Activated naive CD4-positive, alpha-beta T cell treated with anti-CD3 and anti-CD28 coated beads, Interleukin-2, amount 10 ng/mL, durations not matched to agents 7 days and 5 days (primary cell): ENCODE measurements at places on chromosomes 5 and 9.

GRCh38 chr5:39446231-39446630 is 21.5 kb upstream of the DAB2 start:
- DNase-seq = no peak
- no peak overlapping the region for H3K4me3 ChIP-seq
- H3K27ac ChIP-seq = no peak overlapping the region
- H3K4me1 ChIP-seq = no peaks in the 10 kb centered on the region

- H3K27me3 ChIP-seq = no peaks in the 10 kb centered on the region
- H3K36me3 ChIP-seq = peaks cover 9% of the 10 kb centered on the region
- peak overlapping the region; percentile 26 for H3K27ac ChIP-seq
- no peak for DNase-seq
Measured at GRCh38 chr5:62585751-62586150, 7.1 kb downstream of the LRRC70 start.

- H3K27me3 ChIP-seq = no peaks in the 10 kb centered on the region
- no peak overlapping the region for H3K27ac ChIP-seq
- no peaks in the 10 kb centered on the region for H3K36me3 ChIP-seq
- H3K4me1 ChIP-seq = peaks cover 4% of the 10 kb centered on the region
- H3K4me3 ChIP-seq = no peak overlapping the region
Measured at GRCh38 chr5:120098902-120099535, 365.1 kb upstream of the PRR16 start.

GRCh38 chr5:95628933-95629332 is 9.0 kb downstream of the GPR150 start:
- no peak overlapping the region for H3K27ac ChIP-seq
- H3K36me3 ChIP-seq = peaks cover 25% of the 10 kb centered on the region
- peaks cover 19% of the 10 kb centered on the region for H3K27me3 ChIP-seq
- DNase-seq = no peak
- peaks cover 37% of the 10 kb centered on the region for H3K4me1 ChIP-seq

- DNase-seq = no peak
- no peak overlapping the region for H3K27ac ChIP-seq
- H3K4me3 ChIP-seq = no peak overlapping the region
- no peaks in the 10 kb centered on the region for H3K36me3 ChIP-seq
- peaks cover 8% of the 10 kb centered on the region for H3K4me1 ChIP-seq
- H3K27me3 ChIP-seq = peaks cover 58% of the 10 kb centered on the region
Measured at GRCh38 chr9:136052472-136052880, 42.6 kb downstream of the NACC2 start.

GRCh38 chr9:119500072-119500771 is 131.0 kb upstream of the BRINP1 start:
- no peaks in the 10 kb centered on the region for H3K4me1 ChIP-seq
- H3K36me3 ChIP-seq = no peaks in the 10 kb centered on the region
- no peak overlapping the region for H3K4me3 ChIP-seq
- no peak for DNase-seq
- H3K27me3 ChIP-seq = no peaks in the 10 kb centered on the region

DNA sequence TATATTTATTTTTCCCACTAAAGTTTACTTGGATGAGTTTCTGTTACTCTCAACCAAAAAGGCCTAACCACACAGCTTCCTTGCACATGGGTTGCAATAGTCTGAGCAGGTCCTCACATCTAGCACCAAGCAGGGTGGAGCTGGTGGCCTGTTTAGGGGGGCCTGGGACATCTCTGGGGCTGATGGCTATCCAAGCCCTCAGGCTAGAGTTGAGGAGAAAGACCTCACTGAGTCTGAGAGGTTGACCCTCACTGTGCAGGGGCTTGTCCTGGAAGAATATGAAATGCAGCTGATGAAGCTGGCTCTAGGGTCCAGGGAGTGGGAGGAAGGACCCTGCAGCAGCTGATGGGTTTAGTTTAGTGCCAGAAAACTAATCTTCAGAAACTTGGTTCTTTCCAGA is 217.1 kb upstream of the MVB12B start:
- H3K36me3 ChIP-seq = no peaks in the 10 kb centered on the region
- peaks cover 37% of the 10 kb centered on the region for H3K27me3 ChIP-seq
- H3K4me3 ChIP-seq = no peak overlapping the region
- H3K27ac ChIP-seq = no peak overlapping the region
- DNase-seq = no peak
- no peaks in the 10 kb centered on the region for H3K4me1 ChIP-seq

DNA sequence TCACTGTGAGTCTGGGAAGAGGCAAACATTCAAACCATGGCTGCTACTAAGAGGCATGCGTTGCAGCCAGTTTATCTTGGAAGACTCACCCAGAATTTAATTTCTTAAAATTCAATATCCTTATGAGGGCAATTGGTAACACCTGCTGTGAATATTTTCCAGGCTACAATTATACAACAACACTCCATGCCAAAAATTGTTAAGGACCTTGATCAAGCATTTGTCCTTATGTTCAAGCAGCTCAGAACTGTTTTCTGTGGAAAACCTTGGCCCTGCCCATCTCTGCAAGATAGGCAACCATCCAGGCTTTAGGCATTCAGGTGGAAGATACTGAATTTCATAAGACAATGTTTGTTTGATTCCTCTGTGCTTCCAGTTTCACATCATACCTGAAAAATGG is 327.8 kb downstream of the FBXL7 start:
- no peak overlapping the region for H3K27ac ChIP-seq
- no peak overlapping the region for H3K4me3 ChIP-seq
- no peaks in the 10 kb centered on the region for H3K4me1 ChIP-seq
- no peak for DNase-seq
- H3K27me3 ChIP-seq = no peaks in the 10 kb centered on the region
- no peaks in the 10 kb centered on the region for H3K36me3 ChIP-seq

- H3K4me1 ChIP-seq = no peaks in the 10 kb centered on the region
- H3K27me3 ChIP-seq = peaks cover 10% of the 10 kb centered on the region
- H3K4me3 ChIP-seq = no peak overlapping the region
- no peak for DNase-seq
Measured at GRCh38 chr5:141001446-141001843, 35.2 kb downstream of the PCDHAC2 start.

DNA sequence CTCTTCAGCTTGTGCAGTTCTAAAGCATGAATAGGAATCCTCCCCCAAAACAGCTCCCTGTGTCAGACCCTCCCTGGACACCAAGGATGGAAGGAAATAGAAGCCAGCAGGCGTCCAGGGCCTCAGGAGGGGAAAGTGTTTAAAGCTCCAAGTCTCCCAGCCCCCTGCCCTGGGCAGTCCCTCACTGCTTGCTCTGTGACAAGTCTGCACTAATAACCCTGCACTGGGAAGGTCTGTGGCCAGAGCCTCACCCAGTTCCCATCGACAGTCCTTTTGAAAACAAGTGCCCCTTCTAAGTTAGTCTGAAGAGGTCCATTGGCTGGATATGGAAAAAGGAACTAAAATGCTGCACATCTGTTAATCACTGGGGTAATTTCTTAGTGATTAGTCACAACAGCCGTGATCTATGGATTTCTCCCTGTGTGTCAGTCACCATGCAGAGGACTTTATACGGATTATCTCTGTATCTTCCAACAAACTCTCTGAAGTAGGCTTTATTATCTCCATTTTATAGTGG is 195.3 kb downstream of the FBXL7 start:
- no peaks in the 10 kb centered on the region for H3K27me3 ChIP-seq
- H3K36me3 ChIP-seq = no peaks in the 10 kb centered on the region
- H3K4me1 ChIP-seq = no peaks in the 10 kb centered on the region
- H3K27ac ChIP-seq = no peak overlapping the region
- no peak overlapping the region for H3K4me3 ChIP-seq
- DNase-seq = no peak

- H3K27me3 ChIP-seq = no peaks in the 10 kb centered on the region
- H3K4me1 ChIP-seq = peaks cover 58% of the 10 kb centered on the region
Measured at GRCh38 chr9:93126825-93127368, 7.2 kb downstream of the NINJ1 start.

DNA sequence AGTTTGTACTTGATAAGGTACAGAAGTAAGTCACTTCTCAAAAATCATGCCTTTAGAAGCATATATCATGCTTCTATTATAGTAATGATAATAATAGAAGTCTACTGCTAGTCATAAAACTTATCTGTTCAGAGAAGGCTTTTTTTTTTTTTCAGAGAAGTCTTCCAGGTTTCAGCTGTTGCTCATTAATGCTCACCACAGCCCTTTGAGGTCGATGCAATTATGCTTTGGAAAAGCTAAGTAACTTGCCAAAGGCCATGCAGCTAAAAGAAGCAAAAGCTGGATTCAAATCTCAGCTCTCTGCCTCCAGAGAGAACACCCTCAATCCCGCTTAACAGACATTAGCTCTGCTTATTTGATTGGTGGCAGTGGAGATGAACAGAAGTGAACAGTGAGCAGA is 150.8 kb downstream of the DOCK8 start:
- no peaks in the 10 kb centered on the region for H3K4me1 ChIP-seq
- DNase-seq = no peak
- H3K27me3 ChIP-seq = no peaks in the 10 kb centered on the region
- H3K36me3 ChIP-seq = peaks cover 86% of the 10 kb centered on the region
- no peak overlapping the region for H3K4me3 ChIP-seq
- H3K27ac ChIP-seq = no peak overlapping the region

DNA sequence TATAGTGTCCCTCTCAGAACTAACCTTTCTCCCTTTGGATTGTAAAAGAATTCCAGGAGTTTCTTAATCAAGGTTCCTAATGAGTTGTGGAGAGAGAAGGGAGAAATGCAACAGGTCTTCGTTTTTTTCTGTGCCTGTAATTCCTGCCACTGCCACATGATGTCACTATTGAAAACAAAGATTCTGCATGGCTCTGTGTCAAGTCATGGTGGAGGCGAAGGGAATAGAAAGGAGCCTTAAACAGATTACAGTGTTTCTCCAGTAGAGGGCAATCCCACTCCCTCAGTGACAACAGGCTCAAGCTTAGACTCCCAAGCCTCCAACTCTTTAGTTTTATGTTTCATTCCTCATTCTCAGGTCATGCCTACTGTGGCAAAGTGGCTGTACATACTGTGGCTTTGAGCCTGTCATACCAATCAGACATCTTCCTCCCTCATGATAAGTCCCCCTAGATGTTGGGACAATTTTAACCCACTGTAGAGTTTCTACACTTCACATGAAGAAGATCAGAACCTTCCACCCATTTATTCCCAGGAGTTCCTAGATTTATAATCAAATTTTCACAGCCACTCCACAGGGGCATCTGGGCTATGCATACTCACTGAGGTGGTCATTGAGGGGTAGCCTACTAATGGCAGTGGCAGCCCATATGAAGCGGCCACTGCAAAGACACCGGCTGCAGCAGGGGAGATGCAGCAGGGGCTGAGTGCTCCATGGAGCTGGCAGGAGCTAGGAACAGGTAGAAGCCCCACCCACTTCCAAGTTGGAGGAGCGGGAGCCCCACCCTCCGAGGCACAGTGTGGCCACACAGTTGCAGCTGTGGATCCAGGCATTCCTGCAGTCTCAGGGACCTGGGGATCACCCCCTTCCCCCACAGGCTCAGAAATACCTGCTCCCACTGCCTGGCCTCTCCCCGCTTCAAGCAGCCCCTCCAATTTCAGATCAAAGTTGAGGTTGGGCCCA is 97.4 kb upstream of the TRIM32 start:
- no peaks in the 10 kb centered on the region for H3K36me3 ChIP-seq
- H3K27me3 ChIP-seq = no peaks in the 10 kb centered on the region
- H3K27ac ChIP-seq = no peak overlapping the region
- peak; percentile 49 for DNase-seq
- no peaks in the 10 kb centered on the region for H3K4me1 ChIP-seq

DNA sequence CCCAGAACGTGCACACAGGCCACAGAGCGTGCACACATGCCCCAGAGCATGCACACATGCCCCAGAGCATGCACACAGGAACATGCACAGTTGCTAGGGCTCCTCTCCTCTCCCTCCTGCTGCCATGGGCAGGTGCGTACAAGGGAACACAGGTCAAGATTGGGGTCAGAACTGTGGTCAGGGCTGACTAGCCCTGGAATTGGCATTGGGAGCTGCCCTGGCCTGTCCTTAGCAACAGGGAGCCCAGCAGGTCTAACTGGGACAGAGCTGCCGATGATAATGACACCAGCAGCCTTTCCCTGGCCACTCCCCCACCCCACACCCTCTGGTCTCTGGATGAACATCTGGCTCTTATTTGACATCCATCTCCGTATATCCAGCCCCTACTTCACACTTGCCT is 8.0 kb downstream of the PCDH1 start:
- no peak overlapping the region for H3K27ac ChIP-seq
- H3K36me3 ChIP-seq = no peaks in the 10 kb centered on the region
- H3K4me1 ChIP-seq = no peaks in the 10 kb centered on the region
- DNase-seq = no peak
- no peak overlapping the region for H3K4me3 ChIP-seq
- H3K27me3 ChIP-seq = peaks cover 87% of the 10 kb centered on the region

GRCh38 chr5:130141659-130142320 is 237.5 kb downstream of the CHSY3 start:
- DNase-seq = no peak
- H3K36me3 ChIP-seq = no peaks in the 10 kb centered on the region
- H3K4me3 ChIP-seq = no peak overlapping the region

- H3K4me3 ChIP-seq = peak overlapping the region; percentile 37
Measured at GRCh38 chr9:99092643-99093491, 12.0 kb upstream of the TGFBR1 start.
